ENCODE measurements at places on chromosomes 2 and 18. TPM values are rescaled to one million over a fixed set of nuclear protein-coding genes. Genes with fewer than 3 reads are reported as not detected.

- DNase-seq: no peak
Measured at GRCh38 chr2:25707927-25708590, 34.7 kb upstream of the DTNB start.

Gene CXCR2
- total RNA-seq: 0.60 TPM

Gene CYBRD1
- total RNA-seq: 383 TPM

Gene ANO7
- 0.50 TPM for total RNA-seq

- DNase-seq: no peak
Measured at GRCh38 chr2:239113615-239114014, 265.7 kb downstream of the TWIST2 start.

DNA sequence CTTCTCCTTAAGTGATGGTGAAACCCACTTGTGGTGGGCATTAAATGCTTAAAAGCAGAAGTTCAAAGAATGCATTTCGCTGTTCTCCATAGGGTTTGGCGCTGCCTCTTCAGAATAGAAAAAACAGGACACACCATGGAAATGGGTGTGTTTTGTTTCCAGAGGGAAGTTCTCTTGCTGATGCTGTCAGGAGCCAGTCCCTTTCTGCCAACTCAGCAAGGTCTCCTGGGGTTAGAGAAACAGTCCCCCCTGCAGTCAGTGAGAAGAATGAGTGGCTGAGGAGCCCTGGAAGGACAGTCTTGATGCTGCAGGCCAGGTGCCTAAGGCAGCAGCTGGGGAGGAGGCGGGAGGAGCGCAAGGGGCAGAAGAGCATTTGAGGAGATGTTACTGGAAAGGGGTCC, 37.8 kb upstream of the ASAP2 start:
- DNase-seq: no peak

DNA sequence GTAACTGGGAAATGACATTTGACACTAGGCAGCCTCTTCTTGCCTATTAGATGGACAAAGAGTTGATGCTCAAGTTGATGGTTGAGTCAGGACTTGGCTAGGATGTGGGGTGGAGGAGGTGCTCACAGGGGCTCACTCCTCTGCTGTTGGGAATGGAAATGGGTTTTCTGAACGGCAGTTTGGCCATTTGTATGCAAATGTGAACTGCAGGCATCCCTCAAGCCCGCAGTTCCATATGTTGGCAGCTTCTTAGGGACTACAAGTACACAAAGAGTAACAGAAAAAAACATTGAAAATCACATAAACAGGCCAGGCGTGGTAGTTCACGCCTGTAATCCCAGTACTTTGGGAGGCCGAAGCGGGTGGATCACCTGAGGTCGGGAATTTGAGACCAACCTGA, 80.8 kb downstream of the INPP5D start:
- DNase-seq: no peak

Data from omental fat pad (tissue), 4 donors.